Activated effector memory CD4-positive, alpha-beta T cell treated with anti-CD3 and anti-CD28 coated beads, Interleukin-2, amount 50 U/mL, for 16 hours (primary cell): ENCODE measurements at places on chromosomes 1 and 21.

DNA sequence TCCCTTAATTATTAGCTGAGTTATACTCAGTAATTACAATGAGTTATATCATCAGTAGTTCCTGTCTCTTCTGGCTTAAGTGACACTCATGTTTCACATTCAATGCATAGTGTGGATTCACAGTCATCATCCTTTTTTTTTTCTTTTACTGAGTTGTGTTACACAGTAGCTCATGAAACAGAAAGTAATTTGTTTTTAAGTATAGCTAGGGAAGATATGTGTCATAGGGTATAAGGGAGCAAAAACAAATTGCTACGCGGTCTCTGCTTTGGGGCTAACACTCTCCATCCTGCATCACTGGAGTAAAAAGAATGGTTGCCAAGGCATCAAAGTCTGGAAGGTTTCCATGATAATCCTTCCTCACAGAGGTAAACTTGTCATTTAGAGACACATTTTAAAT is 971.7 kb upstream of the NCAM2 start:
- DNase-seq = no peak

GRCh38 chr1:98704474-98704873 is 43.0 kb downstream of the SNX7 start:
- no peak for DNase-seq

- no peak for DNase-seq
Observed at GRCh38 chr1:227790868-227791267, 24.6 kb upstream of the PRSS38 start.

GRCh38 chr21:32782698-32783097 is 11.1 kb upstream of the PAXBP1 start:
- DNase-seq = no peak

DNA sequence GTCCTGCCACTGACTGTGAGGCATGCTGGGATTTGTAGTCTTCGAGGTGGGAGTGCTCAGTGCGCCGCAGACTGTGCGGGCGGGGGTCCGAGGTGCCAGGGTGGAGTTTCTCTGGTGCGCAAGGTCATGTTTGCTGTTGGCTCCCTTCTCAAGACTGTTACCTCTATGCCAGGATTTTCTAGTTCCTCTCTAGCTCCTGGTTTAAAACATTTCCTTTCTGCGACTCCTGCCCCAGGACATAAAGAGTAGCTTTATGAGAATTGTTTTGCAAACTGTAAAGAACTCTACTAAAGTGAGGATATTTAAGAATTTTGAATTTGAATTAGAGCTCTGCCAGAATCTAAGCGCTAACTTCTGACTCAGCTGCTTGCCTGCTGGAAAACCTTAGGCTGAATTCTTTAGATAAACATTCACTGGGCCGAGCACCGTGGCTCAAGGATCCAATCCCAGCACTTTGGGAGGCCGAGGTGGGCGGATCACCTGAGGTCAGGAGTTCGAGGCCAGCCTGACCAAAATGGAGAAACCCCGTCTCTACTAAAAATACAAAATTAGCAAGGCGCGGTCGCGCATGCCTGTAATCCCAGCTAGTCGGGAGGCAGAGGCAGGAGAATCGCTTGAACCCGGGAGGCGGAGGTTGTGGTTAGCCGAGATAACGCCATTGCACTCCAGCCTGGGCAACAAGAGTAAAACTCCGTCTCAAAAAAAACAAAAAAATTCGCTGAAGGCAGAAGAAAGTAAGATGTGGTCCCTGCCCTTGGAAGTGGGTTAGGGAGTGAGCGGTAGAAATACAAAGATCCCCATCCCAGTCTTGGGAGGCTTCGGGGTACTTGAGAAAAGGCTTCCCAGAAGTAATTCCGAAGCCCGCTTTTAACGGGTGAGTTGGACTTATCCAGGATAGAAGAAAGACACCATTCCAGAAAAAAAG is 992 bp upstream of the USP48 start:
- peak; percentile 63 for DNase-seq

GRCh38 chr1:15028616-15029015 is 124.9 kb upstream of the TMEM51 start:
- DNase-seq = no peak

DNA sequence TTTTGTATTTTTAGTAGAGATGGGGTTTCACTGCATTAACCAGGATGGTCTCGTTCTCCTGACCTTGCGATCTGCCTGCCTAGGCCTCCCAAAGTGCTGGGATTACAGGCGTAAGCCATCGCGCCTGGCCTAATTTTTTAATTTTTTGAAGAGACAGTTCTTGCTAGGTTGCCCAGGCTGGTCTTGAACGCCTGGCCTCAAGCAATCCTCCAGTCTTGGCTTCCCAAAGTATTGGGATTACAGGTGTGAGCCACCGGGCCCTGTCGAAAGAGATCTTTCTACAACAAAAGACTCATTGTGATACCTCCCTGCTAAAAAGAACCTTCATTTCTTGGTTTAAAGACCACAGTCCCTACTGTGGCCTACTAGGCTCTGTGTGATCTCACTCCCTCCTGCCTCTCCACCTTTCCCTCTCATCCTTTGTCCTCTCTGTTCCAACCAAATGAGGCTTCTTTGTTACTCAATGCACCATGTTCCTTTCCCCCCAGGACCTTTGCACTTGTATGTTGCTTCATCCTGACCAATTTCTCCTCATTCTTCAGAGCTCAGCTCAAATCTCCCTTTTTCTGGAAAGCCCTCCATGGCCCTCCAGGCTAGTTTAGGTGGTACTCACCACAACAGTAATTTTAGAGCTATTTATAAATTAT is 1.5 kb upstream of the GPX7 start:
- no peak for DNase-seq

DNA sequence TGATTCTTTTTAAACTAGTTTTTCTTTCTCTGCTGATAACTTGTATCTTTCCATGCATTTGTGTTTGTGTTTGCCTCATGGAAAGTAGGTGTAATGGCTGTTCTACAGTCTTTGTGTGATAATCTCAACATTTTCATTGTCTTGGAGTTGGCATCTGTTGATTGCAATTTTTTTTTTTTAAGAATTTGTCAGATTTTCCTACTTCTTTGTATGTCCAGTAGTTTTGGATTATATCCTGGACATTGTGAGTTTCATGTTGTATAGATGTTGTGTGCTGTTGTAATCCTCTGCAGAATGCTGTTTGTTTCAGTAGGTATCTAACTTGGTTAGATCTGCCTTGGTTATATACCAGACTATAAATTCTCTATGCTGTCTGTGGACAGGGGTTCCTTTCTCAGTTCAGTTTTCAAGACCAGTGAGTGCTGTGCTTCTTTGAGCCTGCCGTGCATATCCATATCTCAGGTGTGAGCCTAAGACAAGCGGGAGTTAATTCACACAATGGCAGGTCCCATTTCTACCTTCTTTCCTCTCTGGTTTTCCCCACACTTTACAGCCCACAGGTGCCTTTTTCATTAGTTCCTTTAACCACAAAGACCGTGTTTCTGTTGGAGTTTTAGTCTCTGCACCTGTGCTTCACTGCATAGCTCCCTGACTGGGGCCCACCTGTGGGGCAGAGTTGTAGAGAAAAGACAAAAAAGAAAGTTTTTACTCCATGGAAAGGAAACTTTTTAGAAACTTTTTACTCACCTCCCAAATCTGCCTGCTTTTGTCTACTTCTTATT is 69.9 kb downstream of the ITSN1 start:
- no peak for DNase-seq

DNA sequence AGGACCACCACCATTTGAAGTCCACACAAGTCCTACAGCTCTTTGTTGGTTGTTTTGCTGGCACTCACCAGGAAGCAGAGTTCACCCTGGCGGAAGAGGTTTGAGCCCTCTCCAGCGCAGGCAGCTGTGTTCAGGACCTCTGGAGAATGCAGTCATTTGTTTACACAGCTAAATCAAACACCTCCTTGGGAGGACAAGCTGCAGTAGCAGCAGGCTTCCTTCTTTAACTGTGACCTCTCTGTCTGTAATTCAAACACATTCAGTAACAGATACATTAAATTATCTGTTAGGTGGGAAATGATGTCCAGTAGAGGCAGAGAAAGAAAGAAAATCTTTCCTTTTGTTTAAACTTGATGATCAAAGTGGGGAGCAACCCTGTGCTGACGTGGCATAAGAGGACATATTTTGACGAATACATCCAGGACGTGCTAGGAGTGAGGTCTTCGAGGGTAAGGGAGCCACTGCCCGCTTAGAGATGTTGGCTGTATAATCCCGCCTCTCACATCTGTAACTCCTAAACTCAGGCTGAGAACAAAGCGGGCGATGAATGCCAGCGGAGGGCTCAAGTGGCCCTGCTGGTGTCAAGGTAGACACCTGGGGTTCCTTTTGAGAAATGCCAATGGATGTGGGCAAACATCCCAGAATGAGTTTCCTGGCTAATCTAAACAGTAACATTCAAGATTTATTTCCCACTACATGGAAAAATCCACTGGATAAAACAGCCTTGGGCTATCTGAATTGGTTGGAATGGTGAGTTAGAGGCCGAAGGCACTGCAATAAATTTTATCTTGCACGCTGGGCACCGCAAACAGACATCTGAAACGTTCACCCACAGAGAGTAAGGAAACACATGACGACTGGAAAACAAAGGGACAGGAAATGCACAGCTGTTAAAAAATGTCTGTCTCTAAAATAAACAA is 51.7 kb downstream of the ABCA4 start:
- DNase-seq = no peak

- DNase-seq = no peak
Observed at GRCh38 chr21:32994305-32994704, 31.4 kb upstream of the OLIG2 start.

- DNase-seq = no peak
Observed at GRCh38 chr1:103365860-103366569, 159.5 kb upstream of the RNPC3 start.

DNA sequence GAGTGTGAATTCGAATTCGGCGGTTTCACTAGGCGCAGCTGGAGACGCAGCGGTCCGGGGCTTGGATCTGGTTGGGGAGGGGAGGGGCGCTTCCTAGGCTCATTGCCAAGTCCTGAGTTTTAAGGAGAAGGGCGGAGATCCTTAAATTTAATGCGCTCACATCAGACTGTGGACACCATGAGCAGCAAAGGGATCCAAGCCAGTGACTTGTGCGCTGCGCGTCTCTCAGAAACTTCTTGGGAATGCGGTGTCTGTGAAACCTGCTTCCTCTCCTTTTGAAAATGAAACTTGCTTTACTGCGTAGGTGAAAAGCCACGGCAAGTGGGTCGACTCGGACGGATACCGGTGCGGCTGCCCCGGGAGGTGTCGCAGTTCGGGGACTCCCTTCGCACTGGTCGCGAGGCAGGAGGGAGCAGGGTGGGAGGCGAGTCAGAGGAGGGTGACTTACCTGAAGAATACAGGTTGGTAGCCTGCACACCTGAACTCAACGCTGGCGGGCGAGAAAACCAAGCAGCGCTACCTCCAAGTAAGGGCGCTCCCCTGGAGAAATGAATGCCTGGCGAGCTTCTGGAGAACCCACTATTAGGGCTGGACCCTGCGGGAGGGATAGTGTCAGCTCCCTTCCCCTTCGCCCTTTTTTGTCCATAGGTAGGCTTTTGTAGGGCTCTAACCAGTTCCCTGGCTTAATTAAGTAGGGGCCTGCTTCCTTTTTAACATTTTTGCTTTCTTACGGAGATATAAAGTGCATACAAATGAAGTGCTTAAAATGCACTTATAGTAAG is 992 bp downstream of the TENT5C start:
- peak; percentile 86 for DNase-seq

GRCh38 chr1:5717031-5717682 is 275.1 kb downstream of the NPHP4 start:
- no peak for DNase-seq

- DNase-seq = no peak
Observed at GRCh38 chr1:107196973-107197562, 56.2 kb downstream of the NTNG1 start.

DNA sequence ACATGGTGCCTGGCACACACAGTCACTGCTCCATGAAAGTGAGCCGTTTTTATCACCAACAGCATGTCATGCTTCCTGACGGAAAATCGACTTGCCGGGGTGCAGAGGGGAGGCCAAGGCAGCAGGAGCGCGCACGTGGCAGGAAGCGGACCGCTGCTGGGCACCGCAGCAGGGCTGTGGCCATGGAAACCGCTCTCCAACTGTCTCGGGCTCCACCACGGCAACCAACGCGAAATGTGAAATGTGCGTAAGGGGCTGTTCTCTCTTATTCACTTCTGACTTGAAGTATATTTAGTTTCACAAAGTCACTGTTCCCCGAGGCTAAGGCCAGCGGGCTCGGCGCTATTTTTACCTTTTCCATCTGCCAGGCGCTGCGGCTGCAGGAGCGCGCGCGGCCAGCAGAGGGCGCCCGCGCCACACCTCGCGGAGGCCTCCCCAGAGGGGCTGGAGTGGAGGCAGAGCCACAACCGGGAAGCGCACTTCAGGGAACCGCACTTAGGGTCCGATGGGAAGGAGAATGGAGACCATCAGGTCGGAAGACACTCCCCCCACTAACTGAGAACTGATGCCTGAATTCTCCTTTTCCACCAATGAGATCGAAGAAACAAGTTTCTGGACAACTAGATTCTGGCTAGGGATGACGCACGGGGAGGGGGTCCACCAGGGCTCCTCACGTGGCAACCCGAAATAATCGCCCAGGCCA is 19.7 kb downstream of the RCC2 start:
- peak; percentile 89 for DNase-seq

DNA sequence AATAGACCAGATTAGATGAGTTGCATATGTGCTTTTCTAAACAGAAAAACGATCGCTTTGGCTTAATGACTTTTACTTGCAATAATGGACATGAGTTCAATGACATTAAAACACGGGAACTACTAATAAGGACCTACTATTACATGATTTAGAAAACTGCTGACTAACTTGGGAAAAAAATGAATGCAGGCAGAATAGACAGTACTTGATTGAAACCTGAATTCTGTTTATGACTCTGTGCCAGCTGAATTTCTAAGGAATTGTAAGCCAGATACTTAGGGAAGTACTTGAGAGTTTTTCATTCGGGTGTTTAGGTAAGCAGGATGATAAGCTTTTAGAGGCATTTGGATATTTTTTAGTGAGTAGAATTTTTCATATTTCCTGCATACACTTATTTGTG is 12.0 kb downstream of the ADGRL2 start:
- no peak for DNase-seq

- DNase-seq = no peak
Observed at GRCh38 chr1:79224537-79224936, 218.0 kb upstream of the ADGRL4 start.

DNA sequence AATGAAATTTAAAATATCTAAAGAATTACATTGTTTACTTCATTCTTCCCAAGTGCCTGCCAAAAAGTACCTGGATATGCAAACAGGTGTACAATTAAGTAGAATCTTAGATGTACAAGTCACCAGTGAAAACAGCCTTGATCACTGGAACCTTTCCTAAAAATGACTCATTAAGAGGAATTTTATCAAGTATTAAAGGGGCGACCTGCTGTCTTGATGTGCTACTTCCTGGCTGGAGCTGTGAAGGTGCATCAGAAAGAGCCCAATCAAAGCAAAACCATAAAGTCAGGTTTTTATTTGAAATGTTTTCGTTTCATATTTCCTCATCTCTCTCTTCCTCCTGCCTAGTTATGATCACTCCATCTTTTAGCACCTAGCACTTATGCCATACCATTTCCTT is 33.4 kb downstream of the IFI44 start:
- no peak for DNase-seq

- DNase-seq = no peak
Observed at GRCh38 chr1:220680085-220680687, 10.0 kb upstream of the C1orf115 start.
